ENCODE measurements at places on chromosomes 13 and 19. TPM values are rescaled to one million over a fixed set of nuclear protein-coding genes. Genes with fewer than 3 reads are reported as not detected.

GRCh38 chr13:95652244-95652764, 7.8 kb upstream of the DZIP1 start:
- H3K27ac ChIP-seq, result no peak overlapping the region
- no peaks in the 10 kb centered on the region for H3K36me3 ChIP-seq
- H3K27me3 ChIP-seq, result peaks cover 21% of the 10 kb centered on the region
- H3K4me1 ChIP-seq, result no peaks in the 10 kb centered on the region

GRCh38 chr13:78029901-78030300, 111.3 kb upstream of the EDNRB start:
- H3K36me3 ChIP-seq, result no peaks in the 10 kb centered on the region
- peak; percentile 12 for DNase-seq
- no peak overlapping the region for H3K27ac ChIP-seq
- peaks cover 9% of the 10 kb centered on the region for H3K27me3 ChIP-seq

DNA sequence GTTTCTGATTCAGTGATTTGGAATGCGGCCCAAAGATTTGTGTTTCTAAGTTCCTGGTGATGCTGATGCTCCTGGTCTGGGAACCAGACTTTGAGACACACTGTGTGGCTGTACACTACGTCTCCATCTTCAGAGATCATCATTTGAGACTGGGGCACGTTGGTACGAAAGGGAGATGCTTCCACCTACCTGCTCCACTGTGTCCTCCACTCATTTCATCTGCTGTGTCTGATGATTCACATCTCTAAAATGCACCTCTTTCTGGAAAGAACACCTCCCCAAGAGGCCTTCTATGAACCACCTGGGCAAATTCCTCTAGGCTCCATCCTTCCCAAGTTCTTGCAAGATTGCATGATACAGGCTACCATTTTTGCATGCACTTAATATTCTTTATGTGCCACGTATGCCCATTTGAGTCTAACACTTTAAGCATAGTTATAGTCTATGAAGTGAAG, 58.6 kb downstream of the ERCC5 start:
- H3K4me1 ChIP-seq, result no peaks in the 10 kb centered on the region
- no peak overlapping the region for H3K27ac ChIP-seq
- peaks cover 14% of the 10 kb centered on the region for H3K27me3 ChIP-seq
- no peak overlapping the region for H3K4me3 ChIP-seq

Gene PGLYRP2
- total RNA-seq, result not detected

DNA sequence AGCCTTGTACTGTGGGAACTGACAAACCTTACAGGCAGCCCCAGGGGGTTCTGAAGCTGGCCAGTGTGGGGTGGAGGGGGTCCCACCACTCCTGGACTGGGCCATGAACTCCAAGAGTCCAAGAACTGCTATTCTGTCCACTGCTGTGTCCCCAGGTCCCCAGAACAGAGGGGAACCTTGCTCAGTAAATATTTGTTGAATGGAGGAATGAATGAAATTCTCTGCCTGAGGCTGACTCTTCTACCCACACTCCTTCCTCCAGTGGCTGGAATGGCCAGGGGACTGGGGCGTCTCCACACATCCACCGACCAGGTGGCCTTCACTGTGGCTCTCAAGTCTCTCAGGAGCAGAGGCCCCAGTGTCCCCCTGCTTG, 11.6 kb downstream of the WIZ start:
- peaks cover under 1% of the 10 kb centered on the region for H3K27me3 ChIP-seq
- no peak for DNase-seq
- no peak overlapping the region for H3K4me3 ChIP-seq
- H3K27ac ChIP-seq, result no peak overlapping the region
- peaks cover 9% of the 10 kb centered on the region for H3K4me1 ChIP-seq

GRCh38 chr13:26787961-26788360, 27.4 kb upstream of the GPR12 start:
- H3K4me1 ChIP-seq, result peaks cover 4% of the 10 kb centered on the region
- no peak overlapping the region for H3K4me3 ChIP-seq
- H3K36me3 ChIP-seq, result no peaks in the 10 kb centered on the region
- H3K27ac ChIP-seq, result no peak overlapping the region
- peaks cover 6% of the 10 kb centered on the region for H3K27me3 ChIP-seq

DNA sequence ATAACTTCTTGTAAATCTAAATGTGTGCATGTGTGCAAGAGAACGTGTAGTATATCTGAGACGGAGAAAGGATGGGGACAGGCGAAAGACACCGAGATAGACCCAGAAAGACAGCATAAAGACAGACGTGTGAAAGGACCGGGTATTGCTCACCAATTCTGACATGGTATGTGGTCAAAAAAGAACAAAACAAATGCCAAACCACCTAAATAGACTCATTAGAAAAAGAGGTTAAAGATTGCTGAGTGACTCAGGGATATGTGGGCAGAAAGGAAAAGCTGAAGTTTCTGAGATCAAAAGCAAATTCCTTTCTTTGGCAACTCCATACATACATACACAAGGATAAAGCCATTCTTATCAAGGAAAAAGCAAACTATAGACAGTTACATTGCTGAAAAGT, 179.7 kb upstream of the TSC22D1 start:
- H3K27ac ChIP-seq, result no peak overlapping the region
- H3K27me3 ChIP-seq, result no peaks in the 10 kb centered on the region
- no peaks in the 10 kb centered on the region for H3K36me3 ChIP-seq
- H3K4me3 ChIP-seq, result no peak overlapping the region

- H3K27me3 ChIP-seq, result no peaks in the 10 kb centered on the region
- no peak for DNase-seq
- no peaks in the 10 kb centered on the region for H3K4me1 ChIP-seq
- H3K36me3 ChIP-seq, result no peaks in the 10 kb centered on the region
Measured at GRCh38 chr13:83355041-83355440, 527.2 kb downstream of the SLITRK1 start.

GRCh38 chr19:58300620-58301019, 4.6 kb upstream of the ERVK3-1 start:
- no peak for DNase-seq
- peaks cover 78% of the 10 kb centered on the region for H3K36me3 ChIP-seq
- H3K27ac ChIP-seq, result no peak overlapping the region
- H3K4me3 ChIP-seq, result no peak overlapping the region

- no peak for DNase-seq
- no peaks in the 10 kb centered on the region for H3K27me3 ChIP-seq
- H3K27ac ChIP-seq, result no peak overlapping the region
- no peaks in the 10 kb centered on the region for H3K36me3 ChIP-seq
- no peaks in the 10 kb centered on the region for H3K4me1 ChIP-seq
Measured at GRCh38 chr13:109677206-109677605, 109.2 kb downstream of the IRS2 start.

- H3K27ac ChIP-seq, result no peak overlapping the region
- DNase-seq, result no peak
- H3K4me3 ChIP-seq, result peak overlapping the region; percentile 90
- no peaks in the 10 kb centered on the region for H3K36me3 ChIP-seq
Measured at GRCh38 chr19:42176649-42176989, 40.9 kb downstream of the DEDD2 start.

- H3K27me3 ChIP-seq, result no peaks in the 10 kb centered on the region
- no peak overlapping the region for H3K4me3 ChIP-seq
- DNase-seq, result no peak
- peaks cover 5% of the 10 kb centered on the region for H3K36me3 ChIP-seq
- H3K4me1 ChIP-seq, result peaks cover 2% of the 10 kb centered on the region
Measured at GRCh38 chr19:1047696-1048147, 7.8 kb downstream of the ABCA7 start.

DNA sequence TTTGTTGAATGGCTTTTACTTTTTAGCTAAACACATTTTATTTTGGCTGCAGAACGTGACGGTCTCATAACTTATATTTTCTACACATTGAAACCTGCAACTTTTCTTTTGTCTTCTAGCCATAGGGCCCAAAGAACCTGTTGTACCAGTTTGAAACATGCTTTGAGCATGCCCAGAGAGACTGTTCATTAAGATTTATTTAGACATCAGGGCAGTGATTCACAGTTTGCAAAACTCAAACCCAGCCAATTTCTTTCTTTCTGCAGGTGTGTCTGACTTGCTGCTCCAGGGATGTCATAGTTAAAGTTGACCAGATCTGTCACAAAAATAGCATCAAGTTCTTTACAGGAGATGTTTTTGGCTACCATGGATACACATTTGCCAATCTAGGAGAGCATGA, 22.0 kb downstream of the SAE1 start:
- no peak overlapping the region for H3K4me3 ChIP-seq
- no peaks in the 10 kb centered on the region for H3K27me3 ChIP-seq
- H3K27ac ChIP-seq, result peak overlapping the region; percentile 39
- peaks cover 70% of the 10 kb centered on the region for H3K36me3 ChIP-seq

GRCh38 chr19:2375353-2376121, 15.5 kb downstream of the TMPRSS9 start:
- H3K4me3 ChIP-seq, result no peak overlapping the region
- no peaks in the 10 kb centered on the region for H3K4me1 ChIP-seq
- no peak overlapping the region for H3K27ac ChIP-seq
- peaks cover 4% of the 10 kb centered on the region for H3K36me3 ChIP-seq
- no peak for DNase-seq

DNA sequence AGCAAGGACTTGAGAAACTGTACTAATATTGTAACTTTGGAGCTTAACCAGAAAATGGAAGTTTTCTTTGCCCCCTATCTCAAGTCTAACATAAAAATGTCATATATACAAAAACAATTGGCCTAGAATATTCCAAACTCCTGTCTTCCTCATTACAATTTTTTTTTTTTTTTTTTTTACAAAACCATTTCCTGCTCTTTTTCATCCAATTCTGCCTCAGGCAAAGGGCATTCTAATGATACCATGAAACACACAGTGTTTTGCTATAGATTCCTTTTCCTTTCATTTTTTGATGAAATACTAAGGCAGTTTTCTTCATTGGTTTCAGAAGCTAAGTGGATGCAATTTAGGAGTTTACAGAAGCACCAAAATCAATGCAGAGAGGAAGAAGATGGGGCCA, 119.7 kb downstream of the LHFPL6 start:
- no peaks in the 10 kb centered on the region for H3K36me3 ChIP-seq
- peaks cover 5% of the 10 kb centered on the region for H3K27me3 ChIP-seq
- no peak overlapping the region for H3K4me3 ChIP-seq
- no peaks in the 10 kb centered on the region for H3K4me1 ChIP-seq
- H3K27ac ChIP-seq, result no peak overlapping the region

Gene ZNF471
- 0.09 TPM for total RNA-seq

DNA sequence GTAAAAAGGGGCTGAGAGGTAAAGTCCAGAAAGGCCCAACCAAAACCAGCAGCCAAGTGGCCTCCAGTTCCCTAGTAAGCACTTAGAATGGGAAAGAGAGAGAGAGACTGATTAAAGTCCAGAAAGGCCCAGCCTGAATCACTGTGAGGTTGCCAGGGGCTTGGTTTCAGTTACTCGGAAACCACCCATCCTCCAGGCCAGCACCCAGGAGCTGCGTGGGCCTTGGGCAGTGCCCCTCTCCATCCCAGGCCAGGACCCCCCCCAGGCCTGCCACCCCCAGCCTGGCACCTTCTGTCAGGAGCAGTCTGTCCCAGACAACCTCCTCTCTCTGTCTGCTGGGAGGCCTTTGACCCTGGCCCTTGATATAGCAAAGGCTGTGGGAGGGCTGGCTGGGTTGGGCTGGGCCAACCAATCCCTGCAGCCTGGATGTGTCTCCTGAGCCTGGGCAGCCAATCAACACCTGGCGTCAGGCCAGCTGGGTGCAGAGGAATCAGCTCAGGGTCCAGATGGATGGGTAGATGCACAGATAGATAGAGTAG, at the start of gene CYP4F2:
Gene CYP4F2, minus strand, starts transcription at position 337 of the 539 bp plus-strand sequence. CDS start 463 bp downstream, outside the sequence.
- no peak within 1 kb of the TSS for H3K4me3 ChIP-seq
- H3K27me3 ChIP-seq, result peaks cover 21% of the 10 kb centered on the region
- DNase-seq, result peak; percentile 30
- H3K4me1 ChIP-seq, result no peaks in the 10 kb centered on the region
- no peak within 1 kb of the TSS for H3K27ac ChIP-seq
- no peaks in the 10 kb centered on the region for H3K36me3 ChIP-seq

Data from activated CD4-positive, alpha-beta T cell treated with anti-CD3 and anti-CD28 coated beads, Interleukin-2, amount 10 ng/mL, durations not matched to agents 24 days and 14 days (primary cell).